ENCODE measurements at places on chromosomes 6 and 20. TPM values are rescaled to one million over a fixed set of nuclear protein-coding genes. Genes with fewer than 3 reads are reported as not detected.

- no peak overlapping the region for H3K4me3 ChIP-seq
- DNase-seq, result peak; percentile 16
- no peaks in the 10 kb centered on the region for H3K27me3 ChIP-seq
- no peak overlapping the region for H3K27ac ChIP-seq
- no peaks in the 10 kb centered on the region for H3K36me3 ChIP-seq
Observed at GRCh38 chr20:59580991-59581401, 23.3 kb upstream of the PHACTR3 start.

The SPEF1 gene
- not detected for total RNA-seq

The SNRPB gene
- 37.8 TPM for total RNA-seq

DNA sequence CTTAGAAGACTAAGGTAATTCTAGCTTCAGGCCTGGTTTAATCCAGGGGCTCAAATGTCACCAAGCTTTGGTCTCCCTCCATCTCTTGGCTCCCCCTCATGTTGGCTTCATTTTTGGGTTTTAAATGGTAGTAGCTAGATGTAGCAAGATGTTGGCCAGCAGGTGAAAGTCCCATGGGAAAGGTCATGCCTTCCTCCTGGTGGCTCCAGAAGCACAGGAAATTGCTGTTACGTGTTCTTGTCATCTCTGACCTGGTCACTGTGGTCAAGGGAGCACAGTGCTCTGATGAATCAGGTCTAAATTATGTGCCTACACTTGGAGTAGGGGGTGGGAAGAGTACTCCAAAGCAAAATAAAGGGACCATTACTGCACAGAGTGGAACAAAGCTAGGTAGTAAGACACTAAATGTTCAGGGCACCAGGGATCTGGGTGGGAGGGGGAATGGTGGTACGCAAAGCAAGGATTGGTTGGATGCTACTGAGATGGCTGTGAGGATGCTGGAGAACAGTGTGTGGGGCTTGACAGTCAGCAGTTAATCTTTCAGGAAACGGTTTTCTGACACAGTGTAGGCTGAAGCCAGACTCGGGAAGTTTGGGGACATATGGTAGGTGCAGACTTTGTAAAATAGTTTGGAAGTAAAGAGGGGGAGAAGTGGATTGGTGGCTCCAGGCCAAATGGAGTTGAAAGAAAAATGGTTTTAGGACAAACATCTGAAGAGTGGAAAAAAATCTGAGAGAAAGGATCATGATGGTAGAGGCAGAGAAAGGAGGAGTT is 30.1 kb downstream of the CDS2 start:
- peak; percentile 39 for DNase-seq
- H3K27ac ChIP-seq, result no peak overlapping the region
- no peak overlapping the region for H3K4me3 ChIP-seq
- no peaks in the 10 kb centered on the region for H3K27me3 ChIP-seq

GRCh38 chr6:109453594-109454495 is 1.7 kb downstream of the MICAL1 start:
- H3K27ac ChIP-seq, result no peak overlapping the region
- no peak for DNase-seq
- H3K27me3 ChIP-seq, result no peaks in the 10 kb centered on the region
- peak overlapping the region; percentile 59 for H3K4me3 ChIP-seq
- peaks cover 7% of the 10 kb centered on the region for H3K4me1 ChIP-seq

- H3K4me1 ChIP-seq, result no peaks in the 10 kb centered on the region
- H3K4me3 ChIP-seq, result no peak overlapping the region
- H3K27me3 ChIP-seq, result no peaks in the 10 kb centered on the region
- no peaks in the 10 kb centered on the region for H3K36me3 ChIP-seq
- H3K27ac ChIP-seq, result no peak overlapping the region
- peak; percentile 65 for DNase-seq
Observed at GRCh38 chr6:40308533-40309306, 278.4 kb downstream of the LRFN2 start.

DNA sequence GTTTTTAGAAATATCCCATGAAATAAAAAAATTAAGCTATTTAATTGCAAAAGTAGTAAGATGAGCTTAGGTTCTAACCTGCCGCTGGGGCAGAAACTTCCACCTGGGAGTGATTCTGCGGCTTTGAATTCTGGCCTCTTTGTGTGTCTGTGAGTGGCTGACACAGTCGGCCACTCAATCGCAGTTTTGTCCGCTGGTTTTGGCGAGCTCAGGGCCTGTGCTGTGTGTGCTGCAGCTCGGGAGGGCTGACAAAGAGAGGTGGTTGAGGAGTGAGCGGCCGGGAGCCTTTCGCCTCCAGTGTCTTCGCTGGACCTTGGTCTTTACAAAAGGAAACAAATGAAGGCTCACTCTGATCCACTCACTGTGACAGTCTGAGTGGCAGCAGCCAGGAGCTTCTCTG is 128.4 kb downstream of the TIAM2 start:
- no peaks in the 10 kb centered on the region for H3K4me1 ChIP-seq
- no peaks in the 10 kb centered on the region for H3K27me3 ChIP-seq
- H3K36me3 ChIP-seq, result no peaks in the 10 kb centered on the region
- no peak overlapping the region for H3K4me3 ChIP-seq

DNA sequence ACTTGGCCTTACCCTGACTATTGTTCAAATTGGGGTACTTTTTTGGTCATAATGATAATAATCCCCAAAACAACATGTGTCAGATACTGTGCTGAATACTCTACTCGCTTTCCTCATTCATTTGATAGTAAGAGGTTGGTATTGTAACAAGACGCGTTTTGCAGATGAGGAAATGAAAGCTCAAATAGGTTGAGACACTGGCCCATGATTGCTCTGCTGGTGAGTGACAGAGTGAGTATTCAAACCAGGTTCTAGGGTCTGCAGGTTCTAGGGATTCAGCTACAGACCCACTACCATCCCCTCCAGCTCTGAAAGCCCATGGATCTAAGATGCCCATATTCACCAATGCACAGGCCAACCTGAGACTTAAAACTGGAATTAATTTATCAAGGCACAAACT is 1.3 kb upstream of the ENPP4 start:
- no peak overlapping the region for H3K27ac ChIP-seq
- H3K27me3 ChIP-seq, result no peaks in the 10 kb centered on the region
- H3K4me3 ChIP-seq, result no peak overlapping the region

The POPDC3 gene
- total RNA-seq, result not detected

The NCOA7 gene
- total RNA-seq, result 18.8 TPM

DNA sequence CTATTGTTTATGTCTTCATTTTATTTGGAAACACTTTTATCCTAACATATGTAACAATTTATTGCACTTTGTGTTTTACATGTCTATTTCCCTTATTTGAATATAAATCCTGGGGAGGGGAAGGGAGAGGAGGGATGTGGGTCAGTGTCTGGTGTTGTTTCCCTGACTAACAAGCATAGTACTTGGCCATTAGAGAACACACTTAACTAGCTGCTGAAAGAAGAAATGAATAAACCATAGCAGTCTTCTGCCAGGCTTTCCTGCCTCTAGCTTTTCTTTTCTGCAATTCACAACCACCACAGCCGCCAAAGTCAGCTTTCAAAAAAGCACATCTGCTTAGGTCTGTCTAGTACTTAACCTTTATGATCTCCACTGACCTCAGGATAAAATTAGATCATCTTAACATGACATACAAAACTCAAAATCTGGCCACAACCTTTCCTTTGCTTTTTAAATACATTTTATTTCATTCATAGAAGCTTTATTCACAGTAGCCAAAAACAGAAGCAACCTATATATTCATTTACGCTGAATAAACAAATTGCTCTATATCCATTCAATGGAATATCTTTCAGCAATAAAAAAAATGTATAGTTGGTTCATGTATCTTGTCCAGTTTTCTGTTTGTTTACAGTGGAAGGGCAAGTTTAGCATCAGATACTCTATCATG is 16.3 kb downstream of the PDSS2 start:
- no peaks in the 10 kb centered on the region for H3K4me1 ChIP-seq
- no peak for DNase-seq
- no peak overlapping the region for H3K4me3 ChIP-seq
- H3K27ac ChIP-seq, result no peak overlapping the region
- H3K27me3 ChIP-seq, result no peaks in the 10 kb centered on the region

DNA sequence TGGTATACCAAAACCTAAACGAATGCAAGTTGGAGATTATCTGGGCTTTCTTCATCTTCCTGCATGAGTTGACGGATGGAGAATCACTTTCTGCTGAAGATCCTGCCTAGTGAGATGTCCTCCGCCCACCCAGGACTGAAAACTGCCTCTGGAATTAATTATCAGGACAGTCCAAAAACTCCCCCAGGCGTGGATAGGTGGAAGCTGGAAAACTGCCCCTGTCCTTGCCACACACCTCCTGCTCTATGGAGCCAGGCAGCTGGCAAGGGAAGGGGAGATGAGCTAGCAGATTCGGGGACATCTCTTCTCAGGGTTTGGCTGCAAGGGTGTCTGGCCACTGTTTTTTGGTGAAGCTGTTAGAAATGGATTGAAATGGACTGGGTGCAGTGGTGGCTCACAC is 89.3 kb upstream of the ZNFX1 start:
- H3K36me3 ChIP-seq, result no peaks in the 10 kb centered on the region
- DNase-seq, result peak; percentile 72
- H3K4me1 ChIP-seq, result no peaks in the 10 kb centered on the region

The GPR63 gene
- not detected for total RNA-seq

The PHACTR3 gene
- total RNA-seq, result 0.24 TPM

GRCh38 chr6:33333666-33334065 is 16.1 kb upstream of the ZBTB22 start:
- no peaks in the 10 kb centered on the region for H3K36me3 ChIP-seq
- H3K4me3 ChIP-seq, result no peak overlapping the region
- no peak for DNase-seq
- H3K4me1 ChIP-seq, result no peaks in the 10 kb centered on the region
- H3K27ac ChIP-seq, result no peak overlapping the region
- H3K27me3 ChIP-seq, result no peaks in the 10 kb centered on the region

The GUCA1A gene
- not detected for total RNA-seq
